ENCODE measurements at places on chromosomes 2 and 18.

- DNase-seq, result no peak
These were observed 448.8 kb upstream of the SETBP1 start for GRCh38 chr18:44231936-44232335.

DNA sequence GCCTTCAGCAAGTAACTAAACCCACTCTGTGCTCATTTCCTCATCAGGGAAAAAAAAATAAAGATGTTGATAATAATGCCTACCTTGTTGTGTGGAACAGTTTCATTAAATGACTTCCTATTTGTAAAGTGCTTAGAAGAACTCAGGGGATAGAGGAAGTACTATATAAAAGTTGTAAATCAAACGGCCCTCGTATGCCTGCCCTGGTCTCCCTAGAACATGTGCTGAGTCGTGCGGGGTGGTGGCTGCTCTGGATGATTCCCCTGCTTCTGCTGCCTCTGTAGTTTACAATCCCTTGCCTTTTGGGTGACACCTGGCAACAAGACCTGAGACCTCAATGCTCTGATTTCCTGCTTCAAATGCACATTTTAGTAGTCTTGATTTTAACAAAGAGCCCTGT lies 170.0 kb downstream of the CERS6 start:
- no peak for DNase-seq

- peak; percentile 66 for DNase-seq
These were observed 15.1 kb downstream of the AAK1 start for GRCh38 chr2:69628325-69629021.

DNA sequence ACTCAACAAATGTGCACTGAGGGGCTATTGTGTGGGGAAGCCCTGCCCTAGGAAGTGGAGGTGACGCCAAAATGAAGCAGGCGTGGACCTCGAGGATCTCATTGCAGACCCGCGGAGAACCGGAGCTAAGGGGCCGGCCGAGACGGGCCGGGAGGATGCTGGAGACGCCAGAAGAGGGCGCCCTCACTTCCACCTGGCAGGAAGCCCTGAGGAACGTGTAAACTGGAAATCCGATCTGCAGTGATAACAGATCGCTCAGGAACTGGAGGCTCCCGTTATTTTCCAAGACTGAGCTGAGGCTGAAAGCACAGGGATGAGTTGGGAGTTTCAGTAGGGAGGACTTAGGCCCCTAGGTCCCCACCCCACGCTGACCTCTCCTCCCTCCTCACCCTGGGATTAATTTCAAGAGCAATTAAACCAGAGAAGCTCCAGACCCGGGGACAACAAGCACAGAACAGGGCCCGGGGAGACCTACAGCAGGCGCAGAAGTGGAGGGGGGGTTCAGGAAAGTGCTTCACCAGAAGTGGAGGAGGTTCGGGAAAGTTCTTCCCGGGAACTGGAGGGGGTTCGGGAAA lies 7.7 kb upstream of the COL6A3 start:
- peak; percentile 62 for DNase-seq

GRCh38 chr2:36539631-36540030 lies 58.3 kb downstream of the FEZ2 start:
- no peak for DNase-seq

All from inflammatory macrophage treated with lipopolysaccharide for 4 hours (primary cell).